ENCODE measurements at places on chromosomes 7 and 10. TPM values are rescaled to one million over a fixed set of nuclear protein-coding genes. Genes with fewer than 3 reads are reported as not detected.

Gene ATOH7
- total RNA-seq = not detected

Gene CWF19L1
- total RNA-seq = 31.2 TPM

- DNase-seq = no peak
These were observed 95.8 kb downstream of the CACNA2D1 start for GRCh38 chr7:82347808-82348207.

DNA sequence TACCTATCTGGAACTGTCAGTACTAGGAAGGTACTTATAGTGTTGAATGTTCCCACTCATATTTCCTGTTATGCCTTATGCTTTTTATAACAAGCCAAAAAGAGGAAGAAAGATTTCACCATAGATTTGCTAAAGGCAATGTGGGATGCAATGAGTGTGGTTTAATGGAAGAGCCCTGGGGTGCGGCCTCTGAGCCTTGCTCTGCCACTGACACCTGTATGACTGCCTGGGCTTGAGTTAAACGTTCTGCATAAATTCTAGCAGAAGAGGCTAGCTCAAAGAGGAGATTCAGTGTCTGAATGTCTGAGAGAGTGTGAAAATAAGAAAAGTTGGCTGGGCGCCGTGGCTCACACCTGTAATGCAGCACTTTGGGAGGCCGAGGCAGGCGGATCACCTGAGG lies 143.8 kb downstream of the TPST1 start:
- DNase-seq = no peak

- no peak for DNase-seq
These were observed 103.3 kb downstream of the CHRM2 start for GRCh38 chr7:136971776-136972175.
